ENCODE measurements at places on chromosomes 6 and 20.

DNA sequence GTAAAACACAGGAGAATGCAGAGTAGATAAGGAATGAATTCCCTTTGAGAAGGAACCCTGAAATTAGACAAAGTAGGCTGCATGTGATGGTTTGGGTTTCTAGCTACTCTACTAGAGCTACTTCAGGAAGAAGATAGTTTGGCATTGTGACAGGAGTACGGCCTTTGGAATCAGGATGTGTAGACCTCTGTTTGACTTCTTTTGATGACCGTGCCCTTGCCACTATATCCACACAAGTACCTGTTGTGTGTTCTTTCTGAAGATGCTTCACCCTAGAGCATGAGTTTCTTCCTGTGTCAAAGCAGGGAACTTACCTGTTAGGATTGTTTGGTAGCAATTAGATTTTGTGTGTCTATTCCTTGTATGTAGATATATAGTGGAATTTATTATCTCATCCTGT lies 41.7 kb downstream of the CD2AP start:
- no peak for DNase-seq

DNA sequence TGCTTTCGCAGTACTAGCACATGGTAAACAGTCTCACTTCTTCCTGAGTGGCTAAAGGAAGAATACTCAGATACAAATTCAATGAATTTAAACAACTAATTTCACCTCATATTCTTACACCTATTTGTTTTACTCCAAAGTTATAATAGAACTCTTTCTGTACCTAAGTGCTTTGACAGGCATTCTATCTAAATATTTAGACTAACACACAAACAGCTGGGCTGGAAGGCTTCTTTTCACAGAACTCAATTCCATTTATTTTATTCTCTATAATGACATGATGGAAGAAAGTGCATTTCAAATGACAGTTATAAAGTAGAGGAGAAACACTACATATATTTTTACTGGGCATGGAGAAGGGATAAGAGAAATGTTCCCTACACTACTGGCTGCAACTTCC lies 384.9 kb upstream of the SPTLC3 start:
- DNase-seq, result no peak

DNA sequence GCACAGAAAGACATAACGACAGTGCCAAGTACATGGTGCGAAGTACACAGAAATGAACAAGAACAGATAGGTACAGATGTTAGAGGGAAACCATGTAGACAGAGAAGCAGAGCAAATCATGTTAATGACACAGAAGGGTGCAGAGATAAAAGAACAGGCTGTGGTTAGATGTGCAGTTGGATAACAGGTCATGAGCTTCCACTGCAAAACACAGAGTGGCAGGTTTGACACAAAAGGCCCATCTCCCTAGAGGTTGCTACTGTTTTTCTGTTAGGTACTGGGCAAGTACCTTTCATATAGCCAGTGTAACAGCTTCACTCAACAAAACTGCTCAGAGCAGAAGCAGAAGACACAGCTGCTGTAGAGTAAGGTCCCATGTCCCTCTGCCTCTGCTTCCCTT lies 84.6 kb downstream of the AK9 start:
- DNase-seq, result no peak

GRCh38 chr20:13166437-13166836 lies 54.6 kb upstream of the ISM1 start:
- DNase-seq, result no peak

DNA sequence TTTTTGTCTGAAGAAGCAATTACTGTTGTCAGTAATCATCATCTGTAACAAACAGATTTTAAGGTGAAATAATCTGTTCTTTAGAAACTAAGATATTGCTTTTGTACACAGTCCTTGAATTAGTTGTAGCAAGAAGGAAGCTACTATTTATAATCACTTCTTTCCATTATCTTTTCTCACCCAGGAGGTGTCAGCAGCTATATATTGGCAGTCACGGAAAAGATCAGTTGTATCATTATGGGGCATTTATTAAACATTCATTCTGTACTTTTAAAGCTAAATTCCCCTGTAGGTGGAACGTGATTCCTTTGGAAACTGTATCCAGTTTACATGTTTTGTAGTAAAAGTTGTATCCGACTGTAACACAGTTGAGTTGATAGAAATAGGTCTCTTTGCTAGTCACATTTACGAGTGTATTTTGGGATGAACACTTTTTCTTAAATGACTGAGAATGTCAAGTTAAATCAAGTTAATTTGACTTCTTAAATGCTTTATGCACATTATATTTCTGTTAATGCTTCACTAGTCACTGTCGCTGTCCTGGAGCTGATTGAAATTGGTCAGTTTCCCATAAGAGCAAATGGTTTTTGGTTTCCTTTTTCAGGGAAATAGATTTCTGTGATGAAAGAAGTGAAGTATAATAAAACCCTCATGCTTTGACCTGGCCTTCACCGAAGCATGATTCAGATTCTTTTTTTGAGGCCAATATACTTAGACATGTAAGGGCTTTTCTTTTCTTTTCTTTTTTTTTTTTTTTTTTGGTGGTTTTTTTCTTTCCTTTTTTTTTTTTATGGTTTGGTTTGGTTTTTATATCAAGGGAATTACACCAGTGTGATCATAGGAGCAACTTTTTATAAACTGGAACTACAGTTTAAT lies 5.1 kb downstream of the QKI start:
- DNase-seq, result peak; percentile 70

DNA sequence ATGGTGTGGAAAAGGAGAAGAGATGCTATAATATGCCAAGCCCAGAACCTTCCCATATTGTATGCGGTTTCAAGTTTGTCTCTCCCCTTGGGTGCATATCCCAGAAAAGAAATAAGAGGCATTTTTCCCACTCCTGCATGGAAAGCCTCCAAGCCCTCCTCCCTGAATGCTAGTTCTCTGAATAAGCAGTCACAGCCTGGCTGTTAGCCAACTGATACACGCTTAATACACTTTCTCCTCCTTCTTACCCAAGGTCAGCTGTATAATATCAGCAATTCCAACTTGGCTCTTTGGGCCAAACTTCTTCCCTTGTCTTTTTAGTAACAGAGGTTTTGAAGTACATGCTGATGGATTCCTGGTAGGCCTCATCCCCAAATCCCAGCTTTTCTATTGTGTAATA lies 440.1 kb downstream of the EPHA7 start:
- no peak for DNase-seq

GRCh38 chr20:61210862-61211261 lies 41.2 kb upstream of the CDH4 start:
- DNase-seq, result no peak

- peak; percentile 77 for DNase-seq
Measured at GRCh38 chr6:9250852-9251251, 815.5 kb upstream of the SLC35B3 start.

DNA sequence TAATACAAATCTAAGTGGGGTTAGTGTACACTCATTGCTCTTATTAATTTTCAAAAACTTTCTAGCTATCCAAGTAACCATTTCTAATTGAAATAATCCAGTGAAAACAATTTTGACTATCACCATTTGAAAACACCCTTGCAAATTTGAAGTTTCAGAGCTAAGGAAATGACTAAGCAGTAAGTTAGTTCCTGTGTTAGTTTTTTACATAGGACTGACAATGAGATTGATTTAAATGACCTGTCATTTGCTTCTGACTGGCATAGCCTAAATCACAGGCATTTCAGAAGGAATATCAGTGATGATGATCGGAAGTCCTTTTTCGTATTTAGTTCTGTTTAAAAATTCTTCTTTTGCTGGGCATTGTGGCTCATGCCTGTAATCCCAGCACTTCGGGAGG lies 27.0 kb downstream of the STK4 start:
- no peak for DNase-seq

DNA sequence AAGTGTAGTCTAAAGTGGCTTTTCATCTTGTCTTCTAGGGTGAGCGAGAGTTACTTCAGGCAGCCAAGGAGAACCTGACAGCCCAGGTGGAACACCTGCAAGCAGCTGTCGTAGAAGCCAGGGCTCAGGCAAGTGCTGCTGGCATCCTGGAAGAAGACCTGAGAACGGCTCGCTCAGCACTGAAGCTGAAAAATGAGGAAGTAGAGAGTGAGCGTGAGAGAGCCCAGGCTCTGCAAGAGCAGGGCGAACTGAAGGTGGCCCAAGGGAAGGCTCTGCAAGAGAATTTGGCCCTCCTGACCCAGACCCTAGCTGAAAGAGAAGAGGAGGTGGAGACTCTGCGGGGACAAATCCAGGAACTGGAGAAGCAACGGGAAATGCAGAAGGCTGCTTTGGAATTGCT lies 27.1 kb downstream of the C20orf173 start:
- no peak for DNase-seq

DNA sequence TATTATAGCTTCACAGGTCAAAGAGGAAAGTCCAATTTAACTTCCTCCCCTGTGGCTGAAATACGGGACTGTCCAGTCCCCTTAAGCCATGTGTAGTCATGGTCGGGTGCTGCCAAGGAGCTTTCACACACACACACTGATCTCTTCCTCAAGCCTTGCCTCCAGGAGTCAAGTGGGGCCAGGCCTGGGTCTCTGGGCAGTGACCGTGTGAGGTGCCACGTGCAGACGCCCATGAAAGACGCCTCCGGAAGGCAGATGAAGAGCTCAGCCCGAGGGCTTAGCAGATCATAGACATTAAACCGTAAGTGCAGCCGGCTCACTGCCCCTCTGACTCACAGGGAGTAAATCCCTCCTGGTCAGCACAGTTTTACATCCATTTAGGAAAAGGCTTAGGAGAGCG lies 4.2 kb downstream of the GABRR2 start:
- DNase-seq, result peak; percentile 72

DNA sequence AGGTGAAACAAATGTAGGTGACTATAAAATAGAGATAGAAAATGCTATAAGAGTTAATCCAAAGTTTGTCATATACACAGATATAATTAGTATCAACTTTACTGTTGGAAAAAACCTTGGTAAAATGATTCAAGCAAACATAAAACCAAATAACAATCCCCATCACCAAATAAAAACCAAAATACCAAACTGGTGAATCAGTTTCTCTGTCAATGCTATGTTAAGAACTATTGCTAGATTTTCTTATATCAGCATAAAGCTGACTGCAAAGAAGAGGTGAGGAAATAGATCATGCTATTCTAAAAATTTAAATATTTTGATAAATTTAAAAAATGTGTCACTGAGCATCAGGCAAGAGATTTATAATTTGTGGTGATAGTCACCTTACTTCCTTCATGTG lies 658.4 kb downstream of the PHF3 start:
- no peak for DNase-seq

DNA sequence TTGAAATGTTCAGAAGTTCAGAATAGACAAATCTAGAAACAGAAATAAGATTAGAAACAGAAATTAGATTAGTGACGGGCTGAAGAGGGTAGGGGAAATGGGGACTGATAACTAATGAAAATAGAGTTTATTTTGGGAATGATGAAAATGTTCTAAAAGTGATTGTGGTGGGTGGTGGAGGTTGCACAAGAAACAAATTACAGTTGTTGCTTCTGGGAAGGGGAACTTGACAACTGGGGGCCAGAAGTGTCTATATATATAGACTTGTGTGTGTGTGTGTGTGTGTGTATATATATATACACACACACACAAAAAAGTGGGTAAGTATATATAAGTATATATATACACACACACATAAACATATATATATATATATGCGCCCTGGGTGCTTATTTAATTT lies 86.5 kb upstream of the RREB1 start:
- DNase-seq, result no peak

DNA sequence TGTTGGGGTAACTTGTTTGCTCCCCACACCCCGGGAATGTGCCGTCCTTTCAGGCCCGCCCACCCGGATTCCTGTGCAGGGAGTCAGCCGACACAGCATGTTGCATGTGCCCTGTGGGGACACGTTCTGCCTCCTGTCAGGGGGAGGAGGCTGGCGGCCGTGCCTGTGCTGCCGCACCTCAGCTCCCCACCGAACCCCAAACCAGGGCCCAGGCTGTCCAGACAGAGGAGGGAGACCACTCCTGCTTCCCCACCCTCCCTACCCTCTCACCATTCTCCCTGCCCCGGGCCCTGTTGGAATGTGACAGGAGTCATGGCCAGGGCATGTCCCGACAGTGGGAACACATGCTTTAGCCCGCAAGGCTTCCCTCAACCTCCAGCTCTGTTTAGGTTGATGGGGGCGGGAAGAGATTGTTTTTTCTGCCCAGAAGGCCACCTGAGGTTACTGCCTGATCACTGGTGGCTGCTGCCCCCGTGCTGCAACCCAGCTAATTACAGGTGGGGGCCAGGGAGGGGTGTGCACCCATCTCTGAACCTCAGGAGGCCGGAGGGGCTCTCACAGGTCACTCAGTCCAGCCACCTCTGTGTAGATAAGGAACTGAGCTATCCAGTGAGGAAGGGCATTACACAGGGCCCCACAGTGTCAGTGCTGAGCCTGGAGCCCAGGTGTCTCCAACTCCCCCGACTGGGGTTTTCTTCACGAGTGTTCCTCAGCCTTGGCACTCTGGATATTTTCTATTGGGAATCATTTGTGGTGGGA lies 13.6 kb downstream of the LRRC73 start:
- DNase-seq, result peak; percentile 53

- DNase-seq, result no peak
Measured at GRCh38 chr20:36775196-36775595, 1.6 kb upstream of the DSN1 start.

GRCh38 chr20:58025233-58025632 lies 203.2 kb downstream of the ANKRD60 start:
- no peak for DNase-seq

DNA sequence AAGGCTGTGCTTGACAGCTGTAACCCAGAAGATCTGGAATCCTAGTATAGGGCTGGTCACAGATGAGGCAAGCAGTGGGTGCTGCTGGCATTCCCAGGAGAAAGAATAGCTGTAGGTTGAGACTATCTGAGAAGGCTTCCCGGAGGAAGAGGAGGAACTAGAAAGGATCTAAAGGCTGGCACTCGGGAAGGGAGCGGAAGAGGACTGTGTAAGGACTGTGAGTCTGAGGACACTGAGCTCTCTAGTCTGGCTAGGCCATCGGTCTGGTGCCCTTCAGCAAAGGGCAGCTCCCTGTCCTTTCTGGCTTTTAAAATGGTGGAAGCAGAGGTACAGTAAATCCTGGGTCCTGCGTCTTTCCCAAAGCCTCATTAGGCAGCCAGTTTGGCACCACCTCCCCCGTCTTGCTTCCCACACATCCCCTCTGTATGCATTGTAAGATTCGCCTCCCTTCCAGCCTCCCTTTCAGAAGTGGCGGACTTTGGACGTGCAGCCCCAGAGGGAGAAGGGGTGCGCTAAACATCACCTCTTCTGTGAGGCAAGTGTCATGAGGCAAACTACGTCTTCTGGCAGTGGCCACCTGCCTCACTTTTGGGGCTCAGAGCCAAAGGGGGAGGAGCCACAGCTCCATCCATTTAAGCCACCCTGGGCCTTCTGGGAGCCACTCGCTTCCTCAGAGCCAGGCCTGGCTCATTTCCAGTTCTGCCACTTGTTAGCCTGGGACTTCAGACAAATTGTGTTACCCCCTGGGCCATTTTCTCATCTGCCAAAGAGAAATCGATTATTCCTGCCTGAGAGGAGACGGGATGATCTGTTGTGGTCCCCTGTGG lies 8.6 kb downstream of the SNPH start:
- DNase-seq, result peak; percentile 73
